ENCODE measurements at places on chromosomes 6 and 20.

- DNase-seq: no peak
Measured at GRCh38 chr6:145670311-145670710, 65.0 kb downstream of the EPM2A start.

GRCh38 chr6:140487586-140487985 lies 1113.1 kb upstream of the CITED2 start:
- no peak for DNase-seq

GRCh38 chr20:38748097-38748860 lies at the start of gene ACTR5:
Gene ACTR5 (plus strand): TSS chr20:38748460. CDS start chr20:38748479, 19 bp downstream.
- DNase-seq: peak; percentile 97

GRCh38 chr20:34971561-34972235 lies 16.0 kb downstream of the MYH7B start:
- no peak for DNase-seq

GRCh38 chr6:166473886-166474571 lies 91.3 kb upstream of the MPC1 start:
- DNase-seq: no peak

GRCh38 chr20:49256261-49256660 lies 21.6 kb downstream of the ZNFX1 start:
- no peak for DNase-seq

- no peak for DNase-seq
Measured at GRCh38 chr6:77231438-77232305, 231.6 kb downstream of the HTR1B start.

GRCh38 chr20:20521736-20522135 lies 153.8 kb downstream of the INSM1 start:
- no peak for DNase-seq

DNA sequence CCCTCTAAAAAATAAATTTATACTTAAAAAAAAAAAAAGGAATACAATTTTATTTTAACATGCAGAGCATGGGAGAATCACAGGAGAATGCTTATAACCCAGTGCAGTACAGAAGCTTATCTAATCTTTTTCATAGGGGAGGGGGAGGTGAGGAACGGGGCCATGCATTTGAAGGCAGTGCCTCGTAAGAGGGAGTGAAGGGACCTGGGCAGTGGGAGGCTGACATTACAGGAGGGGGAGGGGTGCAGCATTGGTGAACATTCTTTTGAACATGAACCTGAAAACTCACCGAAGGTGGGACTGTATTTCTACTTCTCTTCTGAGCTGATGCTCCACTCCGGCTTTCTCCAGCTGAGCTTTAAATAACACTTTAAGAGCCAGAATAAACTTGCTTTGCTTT lies 9.3 kb downstream of the AURKA start:
- DNase-seq: no peak

DNA sequence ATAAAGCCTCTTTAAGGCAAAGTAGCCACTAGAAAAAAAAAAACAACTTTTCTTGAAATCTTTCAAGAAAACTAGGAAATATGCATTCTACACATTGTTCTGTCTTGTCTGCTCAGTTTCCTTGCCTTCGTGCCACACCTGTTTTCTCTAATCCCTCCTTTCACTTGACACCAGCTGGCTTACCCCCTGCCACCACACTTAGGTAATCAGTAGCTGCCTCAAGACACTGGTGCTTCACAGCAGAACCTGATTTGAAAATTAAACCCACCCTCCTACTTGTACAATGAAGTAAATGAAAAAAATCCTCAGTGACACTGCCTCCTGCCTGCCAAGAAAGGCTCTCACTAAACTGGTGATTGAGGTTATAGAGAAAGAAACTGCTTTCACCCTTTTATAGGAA lies 45.8 kb upstream of the SCML4 start:
- no peak for DNase-seq

- DNase-seq: no peak
Measured at GRCh38 chr6:163883984-163884383, 469.5 kb downstream of the QKI start.

DNA sequence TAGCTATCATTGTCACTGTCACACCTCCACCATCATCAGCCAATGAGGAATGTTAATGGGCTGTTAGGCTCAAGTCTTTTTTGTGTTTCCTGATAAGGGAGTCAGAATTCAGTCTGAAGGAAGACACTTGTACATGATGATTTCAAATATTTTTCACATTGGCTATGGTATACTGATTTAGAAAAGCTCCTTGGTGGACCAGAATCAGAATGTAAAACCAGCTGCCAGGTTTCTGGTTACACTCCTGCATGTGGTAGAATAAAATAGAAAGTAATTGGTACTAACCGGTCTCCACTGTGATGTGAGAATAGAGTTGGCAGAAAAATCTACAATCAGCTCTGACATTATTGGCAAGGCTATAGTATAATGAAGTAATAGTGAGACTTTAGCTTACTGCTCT lies 10.7 kb downstream of the COL9A1 start:
- no peak for DNase-seq

DNA sequence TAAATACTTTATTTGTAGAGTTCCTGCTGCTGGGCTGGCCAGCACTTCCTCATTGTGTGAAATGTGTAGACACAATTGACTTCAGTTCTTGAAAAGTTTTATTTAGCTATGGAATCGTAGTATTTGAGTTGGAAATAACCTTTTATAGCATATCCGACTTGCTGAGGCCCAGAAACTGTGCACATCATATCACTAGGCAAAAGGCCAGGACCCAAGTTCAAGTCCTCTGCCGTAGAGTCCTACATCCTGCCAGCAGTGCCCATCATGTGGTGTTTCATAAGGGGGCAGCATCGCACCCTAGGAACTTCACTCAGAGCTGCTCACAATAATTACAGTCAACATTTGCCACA lies 207.7 kb upstream of the SNX9 start:
- no peak for DNase-seq

DNA sequence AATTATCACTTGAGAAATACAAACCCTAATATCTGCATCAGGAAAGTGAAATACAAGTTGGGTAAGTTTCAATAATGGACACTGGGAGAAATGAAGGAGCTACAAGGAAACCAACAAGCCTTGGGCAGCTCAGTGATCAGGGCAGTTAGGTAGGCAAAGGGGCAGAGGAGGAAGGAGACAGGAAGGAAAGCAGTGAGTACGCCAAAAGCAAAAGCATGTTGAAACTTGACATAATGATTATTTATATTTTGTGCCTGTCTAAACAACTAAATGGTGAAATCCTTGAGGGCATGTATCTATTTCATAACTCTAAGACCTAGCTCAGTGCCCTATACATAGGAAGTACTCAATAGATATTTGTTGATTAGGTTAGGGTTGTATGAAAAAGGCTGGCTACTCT lies 23.3 kb downstream of the PXT1 start:
- no peak for DNase-seq

- DNase-seq: no peak
Measured at GRCh38 chr6:141264101-141264500, 868.6 kb upstream of the GJE1 start.

DNA sequence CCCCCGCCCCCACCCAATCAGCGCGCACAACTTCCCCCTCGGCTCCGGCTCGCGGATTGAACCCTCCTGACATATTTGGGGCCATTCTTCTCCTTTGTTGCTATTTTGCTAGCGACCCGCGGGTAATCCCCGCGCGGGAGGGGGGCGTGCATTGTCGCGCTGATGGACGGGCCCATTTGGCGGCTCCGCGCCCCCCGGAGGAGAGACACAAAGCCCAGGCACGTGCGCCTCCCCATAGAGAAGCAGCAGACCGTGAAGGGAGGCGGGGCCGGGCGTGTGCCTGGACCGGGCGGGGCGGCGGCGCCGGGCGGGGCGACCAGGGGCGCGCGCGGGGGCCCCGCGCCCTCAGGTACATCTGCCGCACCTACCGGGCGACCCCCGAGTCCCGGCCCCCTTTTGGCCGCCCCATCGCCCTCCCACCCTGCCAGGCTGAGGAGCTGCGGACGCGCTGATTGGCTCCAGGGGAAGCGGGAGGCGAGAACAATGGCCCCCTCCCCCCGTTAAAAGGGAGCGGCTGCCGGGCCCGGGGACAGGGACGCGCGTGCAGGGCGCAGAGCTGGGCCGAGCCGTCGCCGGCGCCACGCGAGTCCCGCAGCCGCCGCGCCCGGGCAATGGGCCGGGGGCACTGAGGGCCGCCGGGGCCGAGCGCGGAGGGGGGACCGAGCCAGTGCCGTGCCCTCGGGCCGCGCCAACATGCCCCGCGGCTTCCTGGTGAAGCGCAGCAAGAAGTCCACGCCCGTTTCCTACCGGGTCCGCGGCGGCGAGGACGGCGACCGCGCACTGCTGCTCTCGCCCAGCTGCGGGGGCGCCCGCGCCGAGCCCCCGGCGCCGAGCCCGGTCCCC lies at the start of gene INSM1:
TSS of gene INSM1 (plus strand) at position 530 of the 843 bp plus-strand sequence. CDS start at position 694, 164 bp downstream.
- DNase-seq: no peak

DNA sequence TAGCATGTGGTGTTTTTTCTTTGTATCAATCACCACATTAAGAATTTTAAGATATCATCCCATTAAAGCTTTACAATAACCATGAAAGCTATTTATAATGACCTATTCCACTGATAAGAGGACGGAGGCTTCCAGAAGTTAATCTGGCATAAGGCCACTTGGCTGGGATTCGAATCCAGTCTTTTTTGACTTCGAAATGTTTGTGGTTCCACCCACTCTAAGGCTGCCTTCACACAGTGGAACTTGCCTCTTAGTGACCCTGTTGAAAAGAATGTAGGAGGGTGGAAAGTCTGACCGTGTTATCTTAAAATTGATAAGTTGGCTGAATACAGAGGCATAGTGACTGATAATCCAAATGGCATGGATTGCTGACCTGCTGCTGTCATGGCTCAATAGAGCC lies 959.7 kb downstream of the KIF16B start:
- no peak for DNase-seq

DNA sequence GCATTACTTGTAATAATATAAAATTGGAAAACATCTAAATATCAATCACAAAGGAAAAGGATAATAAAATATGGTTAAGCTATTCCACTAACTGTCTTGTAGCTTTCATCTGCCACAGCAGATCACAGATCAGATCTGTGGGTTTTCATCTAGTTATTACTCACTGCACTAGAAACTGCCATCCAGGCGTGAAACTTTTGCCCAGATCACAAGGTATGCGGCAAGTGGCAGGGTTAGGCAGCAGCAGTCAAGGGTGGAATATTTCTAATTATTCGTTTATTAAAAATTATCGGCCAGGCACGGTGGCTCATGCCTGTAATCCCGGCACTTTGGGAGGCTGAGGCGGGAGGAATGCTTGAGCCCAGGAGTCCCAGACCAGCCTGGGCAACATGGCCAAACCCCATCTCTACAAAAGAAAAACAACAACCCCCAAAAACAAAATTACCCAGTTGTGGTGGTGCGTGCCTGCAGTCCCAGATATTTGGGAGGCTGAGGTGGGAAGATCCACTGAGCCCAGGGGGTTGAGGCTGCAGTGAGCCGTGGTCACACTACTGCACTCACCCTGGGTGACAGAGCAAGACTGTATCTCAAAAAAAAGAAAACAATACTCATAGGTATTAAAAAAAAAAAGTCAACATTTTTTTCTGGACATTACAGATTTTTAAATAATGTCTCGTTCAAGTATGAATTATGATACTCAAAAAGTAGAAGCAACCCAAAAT lies 32.1 kb downstream of the BEND3 start:
- no peak for DNase-seq

DNA sequence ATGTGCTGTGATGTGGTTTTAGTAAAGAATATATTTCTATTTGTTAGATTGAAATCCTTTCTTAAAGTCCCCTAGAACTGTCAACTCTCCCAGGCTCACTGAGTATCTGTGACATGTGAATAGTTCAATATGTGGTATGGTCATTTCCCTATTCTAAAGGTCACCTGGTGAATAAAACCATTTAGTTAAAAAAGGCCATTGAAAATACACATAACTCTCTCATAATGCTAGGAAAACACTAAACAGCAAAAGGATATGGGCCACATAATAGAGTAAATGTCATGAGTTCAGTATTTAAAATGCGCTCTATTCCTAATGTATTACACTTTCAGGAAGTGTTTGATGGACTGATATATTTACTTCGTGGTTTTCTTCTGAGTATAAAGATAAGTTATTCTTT lies 420.9 kb upstream of the JAG1 start:
- DNase-seq: no peak

DNA sequence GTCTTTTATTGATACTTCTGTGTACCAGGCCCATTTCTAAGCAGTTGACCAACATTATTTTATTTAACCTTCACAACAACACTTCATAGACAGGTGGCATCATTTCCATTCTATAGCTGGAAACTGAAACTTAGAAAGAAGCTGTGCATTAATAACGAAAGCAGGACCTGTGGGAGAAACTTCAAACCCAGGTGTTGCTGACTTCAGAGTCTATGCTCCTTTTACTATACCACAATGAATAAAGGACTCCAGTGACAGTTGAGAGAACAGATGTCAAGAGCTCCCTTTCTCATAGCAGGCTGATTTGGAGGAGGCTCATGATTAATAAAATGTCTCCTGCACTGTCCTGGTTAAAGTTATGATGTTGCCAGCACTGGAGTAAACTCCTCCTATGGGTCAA lies 56.6 kb upstream of the POU3F2 start:
- no peak for DNase-seq

- DNase-seq: no peak
Measured at GRCh38 chr6:154901876-154902552, 93.1 kb upstream of the TIAM2 start.

DNA sequence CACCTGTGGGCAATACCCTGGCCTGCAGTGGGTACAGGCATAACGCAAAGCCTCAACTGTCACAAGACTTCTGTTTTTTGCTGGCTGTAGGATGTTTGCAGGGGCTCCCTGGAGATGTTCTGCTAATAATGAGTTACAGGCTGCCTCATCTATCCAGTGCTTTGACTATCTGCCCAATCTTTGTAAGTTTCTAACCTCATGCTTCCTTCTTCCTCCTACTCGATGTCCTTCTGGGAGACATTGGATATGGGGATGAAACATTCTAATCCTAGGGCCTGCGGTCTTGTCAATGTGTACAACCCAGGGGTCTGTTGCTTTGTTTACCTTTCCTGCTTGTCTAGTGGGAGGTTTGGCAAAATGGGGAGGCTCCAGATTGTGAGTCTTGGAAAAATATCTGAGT lies 136.8 kb upstream of the TCF21 start:
- no peak for DNase-seq

DNA sequence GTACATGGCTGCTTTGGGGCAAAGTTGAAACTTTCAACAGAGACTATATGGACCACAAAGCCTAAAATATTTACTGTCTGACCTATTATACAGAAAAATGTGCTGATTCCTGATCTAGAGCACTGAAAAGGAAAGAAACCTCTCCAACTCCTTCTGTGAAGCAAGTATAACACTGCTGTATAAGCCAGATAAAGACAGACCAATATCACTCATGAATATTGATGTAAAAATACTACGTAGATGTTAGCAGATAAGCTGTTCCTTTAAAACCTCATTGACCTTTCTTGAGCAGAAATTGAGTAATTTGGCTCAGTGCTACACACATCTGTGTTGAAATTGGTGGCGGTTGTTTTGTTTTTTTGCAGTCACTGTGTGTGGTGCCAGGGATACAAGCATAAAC lies 69.9 kb upstream of the HDAC2 start:
- no peak for DNase-seq

DNA sequence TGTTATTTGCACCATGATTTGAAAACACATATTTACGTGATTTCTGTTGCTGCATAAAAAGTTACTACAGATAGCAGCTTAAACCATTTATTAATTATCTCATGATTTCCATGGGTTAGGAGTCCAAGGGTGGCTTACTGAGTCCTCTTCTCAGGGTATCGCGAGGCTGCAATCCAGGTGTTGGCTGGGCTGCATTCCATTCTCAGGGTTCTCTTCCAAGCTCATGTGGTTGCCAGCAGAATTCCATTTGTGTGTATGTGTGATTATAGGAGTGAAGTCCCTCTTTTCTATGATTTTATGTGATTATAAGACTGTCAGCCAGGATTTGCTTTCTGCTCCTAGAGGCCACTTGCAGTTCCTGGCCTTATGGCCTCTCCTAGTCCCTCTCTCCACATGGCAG lies 135.1 kb downstream of the FAM83B start:
- DNase-seq: no peak

GRCh38 chr6:148967541-148967956 lies 220.7 kb downstream of the UST start:
- DNase-seq: no peak
